Activated CD4-positive, alpha-beta memory T cell treated with anti-CD3 and anti-CD28 coated beads, Interleukin-2, amount 10 ng/mL, durations not matched to agents 7 days and 5 days (primary cell): ENCODE measurements at places on chromosomes 12 and 14. TPM values are rescaled to one million over a fixed set of nuclear protein-coding genes. Genes with fewer than 3 reads are reported as not detected.

Gene MSI1
- not detected for total RNA-seq

Gene OR10AD1
- not detected for total RNA-seq

DNA sequence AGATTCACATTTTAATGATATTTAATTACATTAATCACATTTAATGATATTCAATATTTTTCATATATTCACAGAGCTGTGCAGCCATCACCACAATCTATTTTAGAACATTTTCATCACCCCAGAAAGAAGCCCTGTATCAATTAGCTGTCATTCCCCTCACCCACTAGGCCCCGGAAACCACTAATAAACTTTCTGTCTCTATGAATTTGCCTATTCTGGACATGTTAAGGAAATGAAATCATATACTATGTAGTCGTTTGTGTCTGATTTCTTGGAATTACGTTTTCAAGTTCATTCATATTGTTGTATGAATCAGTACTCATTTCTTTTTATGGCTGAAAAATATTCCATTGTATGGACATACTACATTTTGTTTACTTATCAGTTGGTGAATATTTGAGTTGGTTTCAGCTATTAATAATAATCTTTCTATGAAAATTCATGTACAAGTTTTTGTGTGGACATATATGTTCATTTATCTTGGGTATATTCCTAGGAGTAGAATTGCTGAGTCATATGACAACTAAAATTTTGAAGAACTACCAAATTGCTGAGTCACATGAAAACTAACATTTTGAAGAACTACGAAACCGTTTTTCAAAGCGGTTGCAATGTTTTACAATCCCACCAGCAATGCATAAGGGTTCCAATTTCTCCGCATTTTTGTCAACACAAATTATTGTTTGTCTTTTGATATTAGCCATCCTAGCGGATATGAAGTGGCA lies 11.7 kb upstream of the OTOGL start:
- no peak for DNase-seq

DNA sequence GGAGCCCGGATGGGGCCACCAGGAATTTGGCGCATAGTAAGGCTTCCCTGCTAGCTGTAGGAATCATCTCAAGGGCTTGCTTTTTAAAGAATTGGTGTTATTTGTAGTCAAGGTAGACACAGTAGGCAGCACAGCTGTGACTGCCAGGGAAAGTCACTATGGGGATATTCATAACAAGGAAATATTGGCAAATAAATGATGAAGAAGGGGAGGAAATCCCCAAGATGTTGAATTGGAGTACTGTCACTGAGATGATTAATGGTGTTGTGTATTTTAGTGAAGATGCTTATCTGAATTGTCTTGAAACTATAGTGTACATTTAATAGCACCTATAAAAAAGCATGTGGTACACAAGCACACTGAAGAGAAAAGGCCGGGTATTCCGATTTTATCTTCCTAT lies 118.9 kb downstream of the NPAS3 start:
- DNase-seq: no peak

GRCh38 chr12:54033980-54034784 lies 1.3 kb downstream of the HOXC5 start:
- no peak for DNase-seq

- DNase-seq: peak; percentile 14
Measured at GRCh38 chr14:100525615-100526014, 61.6 kb downstream of the BEGAIN start.

- DNase-seq: no peak
Measured at GRCh38 chr12:67091204-67091603, 178.0 kb upstream of the CAND1 start.

GRCh38 chr12:69840727-69841126 lies 15.7 kb downstream of the MYRFL start:
- DNase-seq: no peak

DNA sequence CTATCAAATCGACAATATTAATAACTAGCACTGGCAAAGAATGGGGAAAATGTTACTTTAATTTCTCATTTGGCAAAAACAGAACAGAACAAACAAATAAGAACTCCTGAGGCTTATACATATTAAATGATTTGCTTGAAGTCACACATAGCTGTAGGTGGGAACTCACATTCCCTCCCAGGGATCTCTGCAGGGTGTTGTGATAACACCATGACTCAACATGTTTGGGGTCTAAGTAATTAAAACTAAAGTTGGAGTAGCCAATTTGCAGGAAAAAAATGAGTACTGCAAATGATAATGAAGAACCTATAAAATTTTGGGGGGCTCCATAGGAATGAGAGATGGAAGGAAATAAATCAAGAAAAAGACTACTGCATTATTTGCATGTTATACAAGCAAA lies 27.5 kb downstream of the UNC79 start:
- no peak for DNase-seq

DNA sequence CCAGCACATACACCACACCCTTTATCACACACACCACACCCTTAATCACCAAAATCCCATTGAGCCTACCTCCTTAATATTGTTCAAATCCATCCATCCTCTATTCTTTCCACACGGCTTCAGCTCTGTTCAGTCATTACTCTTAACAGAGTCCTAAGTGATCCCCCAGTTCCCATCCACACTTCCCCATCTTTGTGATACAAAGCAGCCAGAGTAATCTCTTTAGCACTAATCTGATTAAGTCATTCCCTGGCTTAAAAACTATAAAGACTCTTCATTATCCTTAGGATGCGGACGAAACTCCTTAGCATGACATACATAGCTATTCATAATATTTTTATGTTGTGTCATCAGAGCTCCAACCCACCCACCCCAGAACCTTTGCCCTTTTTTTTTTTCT lies 14.7 kb upstream of the MFAP5 start:
- DNase-seq: no peak

DNA sequence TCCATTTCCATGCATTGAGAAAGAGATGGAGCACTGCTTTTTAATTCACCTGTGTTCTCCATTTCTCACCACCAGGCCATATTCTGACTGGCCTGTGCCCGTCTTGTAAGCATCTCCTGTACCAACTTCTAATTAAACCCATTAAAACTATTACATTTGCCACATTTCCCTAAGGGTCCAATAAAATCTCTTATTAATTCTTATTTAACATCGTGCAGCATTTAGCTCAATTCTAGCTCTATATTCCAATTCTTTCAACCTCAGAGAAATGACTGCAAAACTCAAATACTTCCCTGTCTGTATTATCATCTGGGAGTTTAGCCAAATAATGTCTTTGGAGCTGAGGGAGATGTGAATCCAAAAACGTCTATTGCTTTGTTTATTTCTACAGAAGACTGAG lies 495.4 kb upstream of the TMEM132C start:
- no peak for DNase-seq
